ENCODE measurements at places on chromosomes 12 and 14.

DNA sequence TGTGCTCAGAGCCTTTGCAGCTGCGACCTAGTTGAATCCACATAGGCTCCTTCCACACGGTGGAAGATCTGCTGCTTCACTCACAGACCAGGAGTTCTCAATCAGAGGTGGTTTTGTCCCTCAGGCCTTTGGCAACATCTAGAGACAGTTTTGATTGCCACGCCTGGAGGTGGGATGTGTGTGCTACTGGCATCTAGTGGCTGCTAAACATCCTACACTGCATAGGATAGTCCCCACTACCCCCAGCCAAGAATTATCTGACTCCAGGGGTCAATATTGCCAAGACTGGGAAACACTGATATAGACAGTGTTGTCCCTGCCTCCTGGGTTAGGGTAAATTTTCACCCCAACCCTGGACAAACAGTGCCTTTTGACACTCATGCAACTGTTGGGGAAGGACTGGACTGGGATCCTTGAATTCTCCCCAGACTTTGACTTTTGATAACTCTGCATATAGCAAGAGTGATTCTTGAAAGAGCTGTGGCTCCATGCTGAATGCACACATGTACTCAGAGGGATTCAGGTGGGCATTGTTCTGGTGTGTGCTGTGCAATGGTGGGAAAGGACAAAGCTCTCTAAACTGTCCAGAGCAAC, 39.8 kb downstream of the BAZ2A start:
- DNase-seq, result peak; percentile 67

DNA sequence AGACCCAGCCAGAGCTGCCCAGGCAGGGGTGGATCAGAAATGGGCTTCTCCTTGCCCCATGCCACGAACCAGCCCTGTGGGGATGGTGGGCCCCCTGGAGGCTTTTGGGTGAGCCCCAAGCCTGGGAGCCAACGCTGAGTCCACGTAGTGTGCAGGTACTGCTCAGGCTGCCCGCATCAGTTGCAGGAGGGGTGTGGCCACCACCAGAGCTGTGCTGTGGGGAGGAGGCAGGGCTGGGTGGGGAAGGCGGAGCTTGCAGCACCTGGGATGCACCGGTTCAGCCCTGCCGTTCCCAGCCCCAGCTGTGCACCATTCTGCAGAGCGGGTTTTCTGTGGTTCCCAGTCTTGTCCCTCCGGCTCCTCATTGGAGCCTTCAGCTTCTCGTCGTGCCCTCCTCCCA, 36.3 kb downstream of the IL31 start:
- DNase-seq, result peak; percentile 84

GRCh38 chr12:82963956-82964355, 277.2 kb downstream of the TMTC2 start:
- DNase-seq, result peak; percentile 2

DNA sequence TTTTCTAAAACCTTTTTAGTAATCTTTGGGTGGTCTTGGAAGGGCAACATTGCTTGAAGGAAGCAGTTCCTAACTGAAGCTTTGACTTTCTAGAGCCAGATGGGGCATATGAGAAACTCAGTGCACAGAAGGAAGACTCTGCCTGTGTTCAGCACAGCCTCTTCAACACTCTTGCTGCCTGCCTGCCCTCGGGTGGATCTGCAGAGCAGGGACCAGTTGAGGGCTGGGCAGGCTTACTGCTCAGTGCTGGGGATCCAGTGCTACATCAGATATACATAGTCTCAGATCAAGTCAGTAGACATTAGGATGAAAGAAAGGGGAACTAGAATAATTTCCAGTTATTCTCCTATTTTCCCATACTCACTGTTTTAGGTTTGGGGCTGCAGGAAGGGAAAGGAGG, 29.5 kb upstream of the TMX1 start:
- no peak for DNase-seq

- DNase-seq, result no peak
Observed at GRCh38 chr12:104990950-104991349, 4.8 kb downstream of the NOPCHAP1 start.

Measured in GM23338 (cell line).